ENCODE measurements at places on chromosomes 6 and 20.
A peak's percentile ranks its signal among the peaks of the same experiment; 100 is the strongest.

DNA sequence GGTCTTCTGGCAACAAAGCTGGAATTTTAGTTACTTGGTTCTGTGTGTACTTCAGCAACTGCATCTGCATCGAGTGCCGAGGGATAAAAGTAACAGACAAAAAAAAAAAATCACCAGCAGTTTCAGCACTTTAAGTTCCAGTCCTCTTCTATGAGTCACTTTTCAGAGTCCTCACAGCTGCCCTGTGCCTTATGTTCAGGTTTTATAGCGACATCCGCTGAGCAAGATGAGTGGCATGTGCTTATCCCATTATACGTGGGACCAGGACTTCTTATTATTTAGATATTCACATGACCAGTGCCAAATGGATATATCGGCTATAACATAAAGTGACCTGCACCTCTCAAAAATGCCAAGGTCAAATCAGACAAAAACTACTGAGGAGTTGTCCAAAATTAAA lies 242.9 kb downstream of the FOXA2 start:
- no peak overlapping the region for H3K4me3 ChIP-seq
- no peaks in the 10 kb centered on the region for H3K36me3 ChIP-seq
- H3K27ac ChIP-seq = no peak overlapping the region
- H3K27me3 ChIP-seq = no peaks in the 10 kb centered on the region
- H3K4me1 ChIP-seq = no peaks in the 10 kb centered on the region

DNA sequence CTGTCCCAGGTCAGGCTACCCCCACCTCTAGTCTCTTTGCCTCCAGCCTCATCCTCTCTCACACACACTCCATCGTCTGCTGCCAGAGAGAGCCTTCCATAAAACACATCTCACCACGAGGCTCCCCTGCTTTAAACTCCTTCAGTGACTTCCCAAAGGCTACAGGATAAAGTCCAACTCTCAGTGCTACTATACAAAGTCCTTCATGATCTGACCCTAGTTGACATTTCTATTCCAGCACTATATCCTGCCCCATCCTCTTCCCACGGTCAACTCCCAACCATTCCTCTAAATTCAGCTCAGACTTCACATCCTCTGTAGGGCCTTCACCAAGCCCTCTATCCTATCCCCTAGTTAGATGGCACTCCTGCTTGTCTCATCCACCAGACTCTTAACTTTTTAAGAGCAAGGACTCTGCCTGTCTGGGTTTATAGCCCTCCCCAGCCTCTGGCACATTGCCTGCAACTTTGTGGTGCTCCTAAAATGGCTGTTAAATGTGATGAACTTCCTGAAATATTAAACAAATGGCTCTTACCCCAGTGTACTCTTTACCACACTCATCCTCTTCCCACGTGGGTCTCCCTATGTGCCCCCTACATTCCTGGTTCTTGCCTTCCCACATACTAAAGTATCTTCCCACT lies 36.1 kb downstream of the KIF16B start:
- no peaks in the 10 kb centered on the region for H3K27me3 ChIP-seq
- H3K4me3 ChIP-seq = no peak overlapping the region
- no peaks in the 10 kb centered on the region for H3K36me3 ChIP-seq
- DNase-seq = no peak
- peaks cover 18% of the 10 kb centered on the region for H3K4me1 ChIP-seq

- no peak for DNase-seq
- no peak overlapping the region for H3K4me3 ChIP-seq
- no peaks in the 10 kb centered on the region for H3K27me3 ChIP-seq
- H3K27ac ChIP-seq = no peak overlapping the region
- H3K4me1 ChIP-seq = peaks cover 43% of the 10 kb centered on the region
- no peaks in the 10 kb centered on the region for H3K36me3 ChIP-seq
Measured at GRCh38 chr6:33723371-33724085, 12.0 kb upstream of the UQCC2 start.

- no peak for DNase-seq
- H3K27ac ChIP-seq = no peak overlapping the region
- no peak overlapping the region for H3K4me3 ChIP-seq
Measured at GRCh38 chr6:45681860-45682511, 304.3 kb upstream of the SUPT3H start.

- H3K4me1 ChIP-seq = peaks cover 6% of the 10 kb centered on the region
- H3K27ac ChIP-seq = no peak overlapping the region
- no peaks in the 10 kb centered on the region for H3K27me3 ChIP-seq
- peak; percentile 37 for DNase-seq
Measured at GRCh38 chr6:136784910-136785746, 7.1 kb downstream of the MAP3K5 start.

Measured in heart left ventricle (tissue), 16 donors.